Activated CD4-positive, alpha-beta T cell treated with anti-CD3 and anti-CD28 coated beads for 36 hours (primary cell): ENCODE measurements at places on chromosomes 2 and 18. TPM values are rescaled to one million over a fixed set of nuclear protein-coding genes. Genes with fewer than 3 reads are reported as not detected.

The COL6A3 gene
- 29.9 TPM for total RNA-seq

The BOLL gene
- not detected for total RNA-seq

The ST8SIA5 gene
- not detected for total RNA-seq

The CTNNA2 gene
- not detected for total RNA-seq

The GNAL gene
- 0.07 TPM for total RNA-seq

DNA sequence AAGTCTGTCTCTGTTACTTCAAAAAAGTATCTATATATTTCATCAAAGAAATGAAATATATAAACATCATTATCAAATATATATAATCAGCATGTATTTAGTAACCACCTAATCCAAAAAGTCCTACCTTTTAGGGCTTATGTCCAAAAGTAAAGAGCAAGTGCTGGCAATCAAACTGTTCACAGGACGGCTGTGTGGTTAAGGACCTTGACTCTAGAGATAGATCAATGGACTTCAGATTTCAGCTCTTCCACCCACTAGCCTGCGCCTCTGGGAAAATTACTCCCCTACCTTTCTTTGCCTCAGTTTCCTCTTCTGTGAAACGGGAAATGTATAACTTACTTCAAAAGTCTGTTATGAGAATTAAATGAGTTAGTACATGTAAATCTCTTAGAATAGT lies 29.4 kb downstream of the SATB2 start:
- no peaks in the 10 kb centered on the region for H3K36me3 ChIP-seq
- H3K4me3 ChIP-seq, result no peak overlapping the region
- peaks cover 20% of the 10 kb centered on the region for H3K27me3 ChIP-seq
- H3K27ac ChIP-seq, result no peak overlapping the region
- H3K4me1 ChIP-seq, result no peaks in the 10 kb centered on the region

DNA sequence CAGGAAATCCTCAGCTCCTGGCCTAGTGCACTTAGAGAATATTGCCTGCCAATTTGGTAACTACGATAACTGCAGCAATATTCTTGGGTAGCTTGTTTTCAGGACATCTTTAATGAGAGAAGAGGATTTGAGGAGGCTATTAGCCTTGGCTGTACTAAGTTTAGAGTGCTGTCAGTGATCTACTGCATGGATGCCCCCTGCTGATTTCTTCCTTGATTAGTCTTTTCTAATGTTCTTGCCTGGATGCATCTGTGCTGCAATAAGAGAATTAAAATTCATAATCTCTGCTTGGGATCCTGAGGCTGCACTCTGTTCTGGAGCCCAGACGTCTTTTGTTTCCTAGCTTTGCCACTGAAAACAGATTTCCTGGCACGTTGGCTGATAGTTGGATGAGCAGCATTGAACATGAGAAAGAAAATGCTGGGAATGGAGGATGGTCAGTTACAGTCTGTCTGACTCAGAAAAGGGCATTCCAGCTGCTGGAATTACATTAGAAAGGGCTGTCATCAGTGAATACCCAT lies 115.4 kb downstream of the CCDC85A start:
- peaks cover 2% of the 10 kb centered on the region for H3K27me3 ChIP-seq
- no peak overlapping the region for H3K27ac ChIP-seq
- no peaks in the 10 kb centered on the region for H3K36me3 ChIP-seq
- no peak overlapping the region for H3K4me3 ChIP-seq

DNA sequence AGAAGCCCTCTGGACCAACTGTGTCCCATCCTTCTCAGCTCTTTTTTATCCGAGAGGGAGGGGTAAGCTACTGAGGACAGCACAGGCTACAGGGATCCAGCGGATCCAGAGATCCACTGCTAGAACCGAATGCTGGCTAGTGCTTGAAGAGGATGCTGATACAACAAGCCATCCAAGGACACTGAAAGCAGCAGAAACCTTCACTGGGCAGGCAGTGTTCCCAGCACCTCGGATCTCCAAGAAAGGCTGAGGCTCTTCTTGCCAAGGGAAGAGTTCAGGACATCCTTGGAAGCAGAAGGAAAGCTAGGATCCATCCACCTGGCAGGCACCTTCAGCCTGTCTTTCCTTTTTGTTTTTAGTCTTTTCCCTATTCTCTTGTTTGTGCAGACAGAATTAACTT lies 13.2 kb upstream of the FHOD3 start:
- no peaks in the 10 kb centered on the region for H3K36me3 ChIP-seq
- H3K4me3 ChIP-seq, result no peak overlapping the region
- no peak for DNase-seq
- H3K27ac ChIP-seq, result no peak overlapping the region
- H3K27me3 ChIP-seq, result peaks cover 16% of the 10 kb centered on the region

DNA sequence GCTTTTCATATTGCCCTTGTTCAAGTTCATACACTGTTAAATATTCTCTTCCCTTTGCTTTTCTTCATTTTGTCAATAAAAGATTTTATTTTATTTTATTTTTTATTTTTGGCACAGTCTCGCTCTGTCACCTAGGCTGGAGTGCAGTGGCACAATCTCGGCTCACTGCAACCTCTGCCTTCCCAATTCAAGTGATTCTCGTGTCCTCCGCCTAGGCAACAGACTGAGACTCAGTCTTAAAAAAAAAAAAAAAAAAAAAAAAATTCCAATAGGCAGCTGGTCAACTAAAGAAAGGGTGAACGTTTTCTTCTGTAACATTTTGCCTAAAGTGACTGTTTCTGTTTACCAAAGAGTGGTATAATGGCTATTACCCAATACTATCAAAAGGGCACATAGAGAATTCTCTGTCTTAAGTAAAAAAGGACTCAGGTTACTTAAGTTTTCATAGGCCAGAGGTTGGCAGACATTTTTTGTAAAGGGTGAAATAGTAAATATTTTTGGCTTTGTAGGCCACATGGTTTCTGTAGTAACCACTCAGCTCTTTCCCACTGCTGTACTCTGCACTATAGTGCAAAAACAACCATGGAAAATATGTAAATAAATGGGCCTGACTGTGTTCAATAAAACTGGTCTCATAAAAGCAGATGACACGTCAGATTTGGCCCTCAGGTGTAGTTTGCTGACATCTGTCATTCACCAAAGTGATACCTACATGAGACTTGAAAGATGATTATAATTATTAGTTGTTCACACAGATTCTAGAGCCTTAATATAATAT lies 113.4 kb downstream of the MIB1 start:
- H3K4me3 ChIP-seq, result no peak overlapping the region
- no peak overlapping the region for H3K27ac ChIP-seq
- DNase-seq, result no peak
- H3K27me3 ChIP-seq, result no peaks in the 10 kb centered on the region
- H3K4me1 ChIP-seq, result peaks cover 7% of the 10 kb centered on the region
- peaks cover 14% of the 10 kb centered on the region for H3K36me3 ChIP-seq

DNA sequence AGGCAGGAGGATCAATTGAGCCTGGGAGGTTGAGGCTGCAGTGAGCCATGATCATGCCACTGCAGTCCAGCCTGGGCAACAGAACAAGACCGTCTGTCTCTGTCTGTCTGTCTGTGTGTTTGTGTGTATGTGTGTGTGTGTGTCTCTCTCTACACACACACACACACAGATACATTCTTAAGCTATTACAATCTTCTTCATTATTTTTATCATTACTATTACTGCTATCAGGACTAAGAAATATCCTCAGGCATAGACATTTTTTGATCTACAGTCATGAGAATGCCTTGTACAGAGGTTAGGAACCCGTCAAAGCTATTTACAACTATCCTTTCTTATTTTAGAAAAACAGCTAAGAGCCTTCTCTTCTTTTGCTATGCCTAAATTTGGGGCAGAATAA lies 207.4 kb downstream of the NEDD4L start:
- no peak overlapping the region for H3K27ac ChIP-seq
- no peaks in the 10 kb centered on the region for H3K27me3 ChIP-seq
- no peak for DNase-seq
- no peaks in the 10 kb centered on the region for H3K4me1 ChIP-seq
- H3K4me3 ChIP-seq, result no peak overlapping the region

- no peak overlapping the region for H3K4me3 ChIP-seq
- no peak for DNase-seq
- H3K4me1 ChIP-seq, result no peaks in the 10 kb centered on the region
- H3K27ac ChIP-seq, result no peak overlapping the region
- peaks cover 6% of the 10 kb centered on the region for H3K27me3 ChIP-seq
Measured at GRCh38 chr2:169159686-169160085, 90.3 kb downstream of the DHRS9 start.

GRCh38 chr2:161146209-161146775 lies 13.9 kb upstream of the TANK start:
- no peaks in the 10 kb centered on the region for H3K27me3 ChIP-seq
- no peak overlapping the region for H3K4me3 ChIP-seq
- peaks cover 70% of the 10 kb centered on the region for H3K36me3 ChIP-seq
- DNase-seq, result no peak
- no peak overlapping the region for H3K27ac ChIP-seq

DNA sequence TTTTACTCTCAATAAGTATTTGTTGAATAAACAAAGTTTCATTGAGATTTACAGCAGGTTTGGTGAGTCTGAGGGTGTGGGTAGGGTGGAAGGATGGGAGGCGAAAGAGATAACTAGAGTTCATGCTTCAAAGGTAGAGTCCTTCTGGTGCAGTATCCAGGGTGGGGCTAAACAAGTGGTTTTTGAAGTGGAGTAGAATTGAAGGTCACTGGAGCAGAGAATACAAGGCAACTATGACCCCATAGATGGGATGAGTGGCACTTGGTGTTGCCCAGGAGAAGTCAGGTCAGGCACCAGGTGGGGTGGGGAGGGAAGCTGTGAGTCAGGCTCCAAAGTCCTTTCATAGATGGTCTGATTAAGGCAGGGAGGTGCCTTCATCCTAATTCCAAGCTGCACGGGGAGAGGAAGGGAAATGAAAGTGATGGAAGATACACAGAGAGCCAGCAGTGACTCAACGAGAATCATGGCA lies 6.6 kb upstream of the CAB39 start:
- no peak for DNase-seq
- no peaks in the 10 kb centered on the region for H3K27me3 ChIP-seq
- H3K27ac ChIP-seq, result no peak overlapping the region
- H3K36me3 ChIP-seq, result peaks cover 5% of the 10 kb centered on the region
- H3K4me1 ChIP-seq, result peaks cover 2% of the 10 kb centered on the region
